ENCODE measurements at places on chromosomes 4 and X.

GRCh38 chrX:72573158-72573511 is 492 bp upstream of the HDAC8 start:
- DNase-seq: no peak

DNA sequence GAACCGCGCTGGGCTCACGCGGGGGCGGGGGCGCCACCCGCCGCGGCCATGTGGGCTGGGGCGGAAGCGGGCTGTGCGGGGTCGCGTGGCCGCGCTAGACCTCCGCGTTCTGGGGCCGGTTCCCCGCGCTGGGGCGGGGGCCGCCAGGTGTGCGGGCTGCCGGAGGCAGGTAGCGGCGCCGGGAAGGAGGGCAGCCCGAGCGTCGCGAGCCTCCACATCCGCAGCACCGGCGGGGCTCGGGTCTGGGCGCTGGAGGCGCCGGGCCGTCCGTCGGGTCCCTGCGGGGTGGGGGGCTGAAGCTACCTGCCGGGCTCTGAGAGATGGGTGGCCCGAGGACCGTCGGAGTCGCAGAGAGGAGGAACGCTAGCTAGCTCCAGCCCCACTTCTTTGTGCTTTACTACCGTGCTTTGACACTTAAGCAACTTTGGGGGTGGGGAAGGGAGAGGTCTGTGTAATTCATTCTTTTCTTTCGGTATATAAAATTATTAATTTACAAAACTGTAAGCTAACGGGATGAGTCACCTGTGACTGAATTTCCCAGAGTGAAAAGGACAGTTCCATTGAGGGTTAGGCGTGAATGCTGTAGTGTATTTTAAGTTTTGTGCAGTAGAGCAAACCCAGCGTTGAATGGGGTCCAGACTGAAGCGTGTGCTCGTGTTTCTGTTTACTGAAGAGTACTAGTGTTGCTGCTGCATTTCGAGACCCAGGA is 689 bp downstream of the METAP1 start:
- no peak for DNase-seq

GRCh38 chrX:135449637-135450550 is 28.1 kb downstream of the SMIM10L2A start:
- DNase-seq: no peak

DNA sequence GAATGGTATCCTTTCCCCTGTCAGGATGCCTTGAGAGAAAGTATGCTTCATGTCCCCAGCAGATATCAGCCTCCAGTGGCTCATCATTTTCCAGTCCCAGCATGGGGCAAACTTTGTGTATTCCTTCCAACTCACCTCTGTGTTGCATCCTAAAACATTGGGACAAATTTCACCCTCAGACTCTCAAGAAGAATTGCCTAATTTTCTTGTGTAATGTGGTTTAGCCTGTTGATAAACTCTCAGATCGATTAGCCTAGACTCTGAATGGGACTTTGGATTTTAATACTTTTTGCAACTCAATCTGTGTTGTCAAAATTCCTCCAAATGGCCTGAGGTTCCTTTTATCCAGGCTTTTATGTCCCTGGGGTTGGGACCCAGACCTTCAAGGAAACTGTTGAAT is 805.3 kb downstream of the C4orf33 start:
- DNase-seq: no peak

DNA sequence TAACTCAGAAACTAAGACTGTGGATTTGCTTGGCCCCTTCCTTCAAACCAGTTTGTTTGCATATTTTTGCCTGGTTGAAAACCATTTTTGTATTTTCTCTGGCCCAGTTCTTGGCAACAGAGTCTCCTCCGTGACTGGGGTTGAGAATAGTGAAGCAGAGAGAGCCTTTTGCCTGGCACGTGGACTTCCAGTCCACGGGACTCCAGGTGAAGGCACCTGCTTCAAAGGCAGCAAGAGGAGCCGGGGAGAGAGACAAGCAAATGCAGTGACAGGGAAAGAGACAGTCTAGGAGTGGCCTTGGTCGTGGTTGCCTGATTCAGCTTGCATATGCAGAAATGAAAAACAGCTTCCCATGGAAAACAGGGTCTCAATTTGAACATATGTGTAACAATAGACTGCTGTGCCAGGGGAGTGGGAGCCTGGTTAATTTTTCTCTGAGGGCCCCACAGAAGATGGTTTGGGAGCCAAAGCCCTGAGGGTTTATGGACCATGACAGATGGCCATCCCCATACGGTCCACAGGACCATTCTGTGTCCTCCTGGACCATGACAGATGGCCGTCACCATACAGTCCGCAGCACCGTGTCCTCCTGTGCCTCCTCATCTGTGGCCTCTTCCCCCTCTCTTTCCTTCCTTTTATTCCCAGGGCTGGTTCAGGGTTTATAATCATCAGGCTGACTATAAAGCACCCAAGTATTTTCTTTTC is 272.2 kb upstream of the RASGEF1B start:
- DNase-seq: no peak

GRCh38 chr4:148539387-148539786 is 97.2 kb upstream of the NR3C2 start:
- DNase-seq: no peak

GRCh38 chr4:109703664-109704361 is 568 bp upstream of the CASP6 start:
- no peak for DNase-seq

DNA sequence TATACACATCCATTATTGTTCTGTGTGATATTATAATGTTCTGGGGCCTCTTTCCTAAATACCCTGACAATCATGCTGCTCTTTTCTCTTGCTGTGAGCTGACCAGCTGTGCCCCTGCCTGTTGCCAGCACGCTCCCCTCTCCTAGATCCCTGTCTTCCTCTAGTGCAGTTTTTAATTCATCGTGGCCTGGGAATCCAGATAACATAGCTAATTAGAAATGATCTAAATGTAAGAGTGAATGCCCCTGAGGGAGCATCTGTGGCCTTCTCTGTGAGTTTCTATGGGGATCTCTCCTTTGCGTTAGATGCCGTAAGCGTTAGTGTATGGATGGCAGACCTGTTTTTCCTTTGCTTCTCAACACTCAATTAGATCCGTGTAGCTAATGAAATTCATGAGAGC is 434.3 kb downstream of the SPRY1 start:
- peak; percentile 69 for DNase-seq

DNA sequence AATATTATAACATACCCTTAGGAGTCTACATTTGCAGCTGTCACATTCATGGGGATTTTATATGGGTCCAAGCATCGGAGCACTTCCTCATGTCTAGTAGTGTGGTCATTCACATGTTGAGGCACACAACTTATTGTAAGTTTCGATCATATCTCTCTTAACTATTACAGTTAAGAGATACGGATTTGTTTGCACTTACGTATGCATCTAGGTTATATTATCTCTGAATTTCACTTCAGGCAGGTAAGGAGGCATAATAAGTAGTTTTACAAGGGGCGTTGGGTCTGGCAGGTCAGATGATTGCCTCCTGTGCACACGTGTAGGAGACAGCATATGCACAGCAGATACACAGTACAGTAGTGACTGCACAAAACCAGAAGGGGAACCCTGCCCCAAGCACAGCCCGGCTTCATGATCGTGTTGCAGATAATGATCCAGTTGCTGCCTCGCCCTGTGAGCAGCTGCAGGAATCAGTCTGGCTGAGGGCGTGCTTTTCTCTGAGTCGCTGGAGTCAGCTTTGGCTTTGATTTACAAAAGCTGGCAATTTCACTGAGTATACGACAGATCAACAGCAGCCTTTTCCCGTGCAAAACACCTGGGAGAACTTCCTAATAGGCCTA is 302.9 kb upstream of the GATB start:
- DNase-seq: no peak

DNA sequence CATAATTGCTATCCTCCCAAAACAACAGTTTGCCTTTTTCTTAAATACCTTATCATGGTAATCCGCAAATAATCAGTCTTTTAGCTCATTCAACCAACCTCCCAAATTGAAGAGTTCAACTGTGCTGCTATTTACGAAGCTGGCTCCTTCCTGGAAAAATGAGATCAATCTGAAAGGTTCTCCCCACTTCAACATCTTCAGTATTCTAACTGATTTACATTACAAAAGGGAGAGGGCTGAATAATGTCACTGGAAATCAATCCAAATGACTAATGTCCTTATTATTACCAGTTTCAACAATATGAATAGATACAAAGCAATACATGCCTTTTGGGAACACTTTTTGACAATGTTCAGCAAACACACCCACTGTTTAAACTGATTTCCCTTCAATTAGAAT is 86.2 kb downstream of the WNK3 start:
- no peak for DNase-seq

DNA sequence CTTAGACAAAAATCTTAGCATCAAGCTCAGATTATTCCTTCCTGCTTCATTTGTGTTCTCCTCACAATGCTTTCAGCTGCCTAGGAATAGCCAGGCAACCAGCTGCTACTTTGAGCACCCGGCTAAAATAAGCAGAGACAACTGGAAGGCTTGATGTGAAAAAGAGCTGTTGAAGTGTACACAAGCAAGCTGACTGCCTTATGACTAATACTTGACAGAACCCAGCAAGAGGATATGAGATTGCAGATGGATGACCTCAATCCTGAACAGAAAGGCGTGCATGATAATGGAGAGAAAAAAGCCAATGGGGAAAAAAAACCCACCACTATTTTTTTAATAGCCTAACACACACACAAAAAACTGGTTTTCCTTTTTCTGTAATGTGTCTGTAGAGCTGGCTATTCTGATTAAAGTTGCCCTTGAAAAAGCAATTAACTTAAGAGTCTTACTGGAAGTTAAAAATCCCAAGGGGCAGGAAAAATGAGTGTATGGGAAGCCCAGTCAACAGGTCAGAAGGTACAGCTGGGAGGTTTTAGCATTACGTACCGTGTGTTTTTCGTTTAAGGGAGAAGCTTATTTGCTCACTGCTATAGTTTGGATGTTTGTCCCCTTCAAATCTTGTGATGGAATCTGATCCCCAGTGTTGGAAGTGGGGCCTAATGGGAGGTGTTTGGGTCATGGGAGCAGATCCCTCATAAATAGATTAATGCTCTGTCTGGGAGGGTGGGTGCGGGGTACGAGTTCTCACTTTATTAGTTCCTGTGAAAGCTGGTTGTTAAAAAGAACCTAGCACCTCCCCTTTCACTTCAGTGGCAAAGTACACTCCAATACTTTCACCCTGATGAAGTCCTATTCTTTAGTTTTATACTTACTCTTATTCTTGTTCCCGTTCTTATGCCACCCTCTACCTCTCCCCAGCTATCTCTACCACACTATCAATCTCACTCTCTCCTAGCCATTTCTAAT is 37.1 kb upstream of the HERC6 start:
- no peak for DNase-seq

- no peak for DNase-seq
Observed at GRCh38 chrX:78759081-78759480, 11.6 kb downstream of the LPAR4 start.

DNA sequence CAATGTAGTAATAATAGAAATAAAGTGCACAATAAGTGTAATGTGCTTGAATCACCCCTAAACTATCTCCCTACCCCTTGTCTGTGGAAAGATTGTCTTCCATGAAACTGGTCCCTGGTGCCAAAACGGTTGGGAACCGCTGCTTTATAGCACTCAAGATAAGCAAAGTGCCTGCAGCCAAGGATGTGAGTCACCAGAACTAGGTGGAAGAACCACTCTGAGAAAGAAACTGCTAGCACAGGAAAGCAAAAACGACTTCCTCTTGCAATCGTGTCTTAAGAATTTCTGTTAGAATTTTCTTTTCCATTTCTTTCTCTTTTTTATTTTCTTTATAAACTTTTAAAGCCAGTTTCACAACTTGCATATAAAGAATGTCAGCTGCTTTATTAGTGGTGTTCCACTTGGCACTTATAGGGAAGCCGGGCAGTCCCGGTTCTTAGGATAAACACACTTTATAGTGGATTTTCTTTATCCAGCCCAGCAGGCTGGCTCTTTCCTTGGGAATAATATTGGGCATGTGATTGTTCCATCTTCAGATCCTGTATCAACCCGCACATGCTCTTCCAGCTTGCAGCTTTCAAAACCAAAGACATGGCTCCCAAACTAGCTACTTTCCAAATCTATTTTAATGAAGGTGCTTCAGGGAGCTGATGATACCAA is 32.3 kb upstream of the CXCL8 start:
- no peak for DNase-seq

DNA sequence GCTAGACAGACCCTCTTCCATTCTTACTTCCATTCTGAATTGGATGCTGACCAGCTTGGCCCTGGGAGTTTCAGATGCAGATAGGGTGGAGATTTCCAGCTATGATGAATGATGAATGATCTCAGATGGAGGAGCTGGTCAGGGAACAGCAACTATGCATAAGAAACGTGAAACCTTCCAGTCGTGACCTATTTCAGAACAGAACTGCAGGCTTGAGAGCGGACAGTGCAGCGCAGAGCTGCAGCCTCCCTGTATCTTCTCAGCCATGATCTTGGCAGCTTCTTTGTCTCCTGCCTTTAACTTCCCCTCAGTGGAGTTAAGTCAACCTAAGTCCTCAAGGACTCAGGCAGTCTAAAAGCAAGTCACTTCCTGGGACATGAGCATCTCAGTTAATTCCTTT is 43.3 kb upstream of the HAND2 start:
- DNase-seq: no peak

- DNase-seq: no peak
Observed at GRCh38 chrX:12967711-12968465, 7.0 kb upstream of the TMSB4X start.

DNA sequence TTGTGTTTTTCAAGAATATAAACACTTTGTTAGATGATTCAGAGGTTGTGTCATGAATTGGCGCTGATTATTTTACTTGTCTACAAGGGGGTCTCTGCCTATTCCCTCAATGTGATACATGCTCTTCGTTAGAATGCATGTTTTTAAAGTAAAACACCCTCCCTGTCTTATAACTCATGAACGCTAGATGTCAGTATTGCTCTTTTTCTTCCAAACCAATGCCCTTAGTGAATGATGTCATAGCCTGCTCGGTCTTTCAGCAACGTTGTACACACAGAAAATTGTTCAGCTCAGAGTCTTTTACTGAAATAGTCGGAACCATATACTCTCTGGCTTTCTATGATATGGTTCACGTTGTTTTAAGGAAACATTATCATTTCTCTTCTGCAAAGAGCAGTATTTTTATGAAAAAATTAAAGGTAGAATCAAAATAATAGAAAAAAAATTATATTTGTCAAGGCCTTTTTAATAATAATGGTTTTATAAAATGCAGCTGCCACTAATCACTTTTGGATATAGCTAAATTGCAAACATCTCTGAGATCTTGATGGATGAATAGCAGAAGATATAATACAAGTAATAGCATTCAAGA is 292.9 kb downstream of the TLL1 start:
- DNase-seq: no peak

GRCh38 chrX:111164728-111165127 is 68.7 kb downstream of the PAK3 start:
- no peak for DNase-seq

DNA sequence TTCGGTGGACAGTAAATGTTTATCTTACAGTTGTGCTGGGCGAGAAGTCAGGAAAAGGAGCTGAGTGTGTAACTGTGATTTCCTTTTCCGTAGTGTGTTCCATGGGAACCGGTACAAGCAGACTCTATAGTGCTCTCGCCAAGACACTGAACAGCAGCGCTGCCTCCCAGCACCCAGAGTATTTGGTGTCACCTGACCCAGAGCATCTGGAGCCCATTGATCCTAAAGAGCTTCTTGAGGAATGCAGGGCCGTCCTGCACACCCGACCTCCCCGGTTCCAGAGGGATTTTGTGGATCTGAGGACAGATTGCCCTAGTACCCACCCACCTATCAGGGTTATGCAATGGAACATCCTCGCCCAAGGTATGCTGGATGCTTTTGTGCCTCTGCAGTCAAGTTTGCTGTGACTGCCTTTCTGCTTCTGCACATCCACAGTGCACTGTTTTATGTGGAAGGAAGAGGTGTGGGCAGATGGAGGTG is 27.4 kb downstream of the NOCT start:
- no peak for DNase-seq
